GDM1 (cell line): ENCODE measurements at places on chromosomes 1 and 21.

GRCh38 chr1:26109229-26110164 lies 2.1 kb upstream of the PDIK1L start:
- no peak for DNase-seq

DNA sequence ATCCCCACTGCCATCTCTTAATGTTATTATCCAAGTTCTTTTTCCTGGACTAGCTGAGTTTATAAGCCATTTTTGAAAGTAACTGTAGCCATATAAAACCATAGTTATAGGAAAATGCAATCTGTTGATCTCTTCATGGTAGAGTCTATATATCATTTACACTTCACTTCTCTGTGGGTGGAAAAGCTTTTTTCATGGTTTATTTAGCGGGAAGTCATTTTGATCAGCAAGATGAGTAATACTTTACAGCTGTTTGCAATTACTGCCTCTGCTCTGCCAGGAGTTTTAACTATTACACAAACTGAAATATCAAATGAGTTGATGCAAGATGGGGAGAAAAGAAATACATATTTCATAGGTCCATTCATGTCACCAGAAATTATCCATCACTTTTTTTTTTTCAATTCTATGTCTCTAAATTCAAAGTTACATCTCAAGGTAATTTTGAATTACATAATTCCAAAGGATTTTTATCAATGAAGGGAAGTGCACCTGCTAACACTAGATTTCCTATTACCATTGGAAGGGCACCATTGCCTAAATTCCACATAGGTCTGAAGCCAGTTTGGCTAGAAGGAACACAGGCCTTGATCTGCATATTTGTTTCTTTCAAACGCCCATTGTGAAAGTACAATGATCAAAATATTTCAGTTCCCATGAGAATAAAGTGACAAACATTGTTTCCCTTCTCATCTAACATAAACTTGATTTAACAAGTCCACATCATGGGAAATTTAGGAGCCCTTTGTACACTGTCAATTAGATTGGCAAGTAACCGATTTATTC lies 296.7 kb downstream of the ZNF326 start:
- DNase-seq = no peak

DNA sequence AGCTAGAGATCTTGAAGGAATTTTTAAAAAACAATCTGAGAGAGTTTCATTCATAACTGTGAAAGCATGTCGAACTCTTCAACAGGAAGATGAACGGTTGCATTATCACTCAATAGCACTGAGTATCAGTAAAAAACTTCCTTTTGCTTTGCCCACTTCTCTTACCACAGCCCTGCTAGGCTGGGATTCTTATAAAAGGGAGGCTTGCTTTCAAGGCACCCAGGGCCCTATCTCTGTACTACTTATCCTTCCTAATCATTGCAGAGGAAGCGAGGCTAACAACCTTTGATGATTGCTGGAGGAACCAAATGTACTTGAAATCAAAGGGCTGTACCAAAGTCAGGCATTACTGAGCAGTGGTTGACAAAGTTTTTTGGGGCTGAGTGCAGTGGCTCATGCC lies 71.2 kb downstream of the SNRPE start:
- no peak for DNase-seq

- DNase-seq = no peak
Measured at GRCh38 chr1:87362063-87362833, 33.6 kb downstream of the LMO4 start.

DNA sequence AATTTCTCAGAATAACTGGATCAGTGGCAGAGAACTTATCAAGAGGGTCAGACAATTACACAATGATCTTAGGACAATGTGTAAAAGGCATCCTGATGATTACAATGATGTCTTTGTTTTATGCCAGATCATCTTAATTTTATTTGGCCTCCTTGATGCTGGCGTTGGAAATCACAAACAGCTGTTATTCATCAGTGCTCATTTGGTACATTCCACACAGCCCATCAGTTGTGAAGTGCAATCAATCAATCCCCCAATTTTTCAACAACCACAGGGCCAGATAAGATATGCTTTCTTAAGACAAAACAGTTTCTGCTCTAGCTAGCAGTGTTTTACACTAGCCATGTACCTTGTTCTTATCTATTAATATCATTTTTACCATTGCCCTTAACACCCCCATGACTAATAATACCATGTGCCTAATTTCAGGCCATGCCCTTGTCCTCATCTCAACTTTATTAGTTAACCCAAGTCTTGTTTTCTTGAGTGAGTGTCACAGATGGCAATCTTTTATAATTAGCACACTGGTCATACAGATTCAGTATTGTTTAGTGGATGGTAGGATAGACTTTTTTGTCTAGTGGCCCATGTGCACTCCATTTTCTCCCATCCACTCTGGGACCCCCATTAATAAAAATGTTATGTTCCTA lies 40.8 kb upstream of the COL24A1 start:
- DNase-seq = no peak

DNA sequence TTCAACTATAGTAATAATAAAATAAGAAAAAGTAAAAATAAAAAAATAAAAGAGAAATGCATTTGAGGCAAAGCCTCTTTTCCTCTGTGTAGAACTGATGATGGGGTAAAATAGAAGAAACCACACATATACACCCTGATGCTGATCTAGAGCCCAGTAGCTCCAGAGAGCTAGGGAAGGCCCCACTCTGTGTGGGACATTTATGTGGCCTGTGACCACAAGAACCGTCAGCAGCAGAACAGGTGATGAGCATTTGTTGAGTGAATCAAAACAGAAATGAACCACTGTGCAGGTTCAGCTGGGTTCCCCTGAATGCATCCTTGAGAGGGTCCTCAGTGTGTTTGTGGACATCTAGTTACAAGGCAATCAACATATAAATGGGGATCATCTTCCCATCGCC lies 221.8 kb upstream of the HOOK1 start:
- no peak for DNase-seq

- DNase-seq = no peak
Measured at GRCh38 chr1:81540216-81540615, 260.5 kb upstream of the ADGRL2 start.

GRCh38 chr1:4585216-4585615 lies 69.2 kb upstream of the AJAP1 start:
- no peak for DNase-seq

DNA sequence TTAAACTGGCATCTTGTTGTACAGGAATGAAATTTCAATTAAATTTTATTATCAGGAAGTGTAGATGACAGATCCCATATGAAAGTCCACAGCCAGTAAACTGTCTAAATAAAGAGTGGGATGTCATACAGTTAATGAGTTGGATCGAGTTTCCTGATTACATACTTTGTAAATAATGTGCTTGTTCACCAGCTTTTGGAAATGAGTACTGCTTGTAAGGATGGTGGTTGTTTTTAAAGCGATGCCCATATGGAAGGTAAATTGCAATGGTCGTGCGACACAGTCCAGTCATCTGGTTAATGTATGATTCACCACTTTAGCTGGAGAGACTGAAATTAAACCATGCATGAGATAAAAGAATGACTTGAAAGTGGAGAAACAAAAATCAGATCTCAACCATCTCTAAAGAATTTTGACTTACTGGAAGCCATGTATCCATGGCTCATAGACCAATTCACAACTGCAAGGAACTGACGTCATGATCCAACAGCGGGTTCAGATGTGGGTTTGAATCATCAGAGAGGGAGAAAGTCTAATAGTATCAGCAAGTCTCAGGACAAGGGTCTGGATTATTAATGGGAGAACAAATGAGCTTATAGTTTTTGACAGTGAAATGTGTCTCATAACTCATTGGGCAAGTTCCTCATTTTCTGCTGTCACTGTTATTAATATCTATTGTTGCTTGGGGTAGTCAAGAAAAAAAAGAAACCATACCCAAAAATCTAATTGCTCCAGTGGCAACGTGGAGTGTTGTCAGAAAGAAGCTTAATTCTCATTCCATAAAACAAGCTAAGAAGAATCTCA lies 49.0 kb downstream of the MAP10 start:
- DNase-seq = no peak

DNA sequence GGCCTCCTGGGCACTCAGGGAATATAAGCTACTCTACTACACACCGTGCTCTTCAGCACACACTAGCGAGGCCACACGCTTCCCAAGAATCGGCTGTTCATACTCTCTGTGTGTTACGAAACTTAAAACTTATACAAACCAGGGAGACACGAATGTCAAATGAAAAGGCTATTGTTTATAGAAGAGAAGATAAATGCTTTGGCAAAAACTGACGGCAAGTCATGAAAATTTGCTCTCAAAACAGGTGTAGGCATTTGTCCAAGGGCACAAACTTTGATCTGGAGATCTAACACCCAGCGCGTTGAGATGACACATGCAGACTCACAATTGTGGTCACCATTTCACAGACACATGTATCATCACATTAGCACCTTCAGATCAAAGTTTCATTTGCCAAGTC lies 46.1 kb downstream of the USP48 start:
- no peak for DNase-seq

DNA sequence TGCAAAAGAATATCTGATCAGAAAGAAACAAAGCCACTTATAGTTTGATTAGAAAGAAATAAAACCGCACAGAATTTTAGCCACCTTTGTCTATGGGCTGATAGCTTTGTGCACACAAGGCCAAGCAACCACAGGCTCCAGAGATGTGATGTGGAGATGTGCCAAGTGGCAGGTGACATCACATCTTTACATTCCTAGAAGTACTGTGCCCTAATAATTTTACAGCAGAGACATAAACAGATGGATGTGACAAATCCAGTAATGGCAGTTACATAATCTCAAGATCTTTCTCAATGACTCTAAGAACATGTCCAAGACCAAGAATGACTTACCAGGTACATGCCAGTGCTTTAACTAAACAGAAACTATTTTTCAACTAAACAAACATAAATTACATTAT lies 159.5 kb downstream of the LTN1 start:
- DNase-seq = no peak

DNA sequence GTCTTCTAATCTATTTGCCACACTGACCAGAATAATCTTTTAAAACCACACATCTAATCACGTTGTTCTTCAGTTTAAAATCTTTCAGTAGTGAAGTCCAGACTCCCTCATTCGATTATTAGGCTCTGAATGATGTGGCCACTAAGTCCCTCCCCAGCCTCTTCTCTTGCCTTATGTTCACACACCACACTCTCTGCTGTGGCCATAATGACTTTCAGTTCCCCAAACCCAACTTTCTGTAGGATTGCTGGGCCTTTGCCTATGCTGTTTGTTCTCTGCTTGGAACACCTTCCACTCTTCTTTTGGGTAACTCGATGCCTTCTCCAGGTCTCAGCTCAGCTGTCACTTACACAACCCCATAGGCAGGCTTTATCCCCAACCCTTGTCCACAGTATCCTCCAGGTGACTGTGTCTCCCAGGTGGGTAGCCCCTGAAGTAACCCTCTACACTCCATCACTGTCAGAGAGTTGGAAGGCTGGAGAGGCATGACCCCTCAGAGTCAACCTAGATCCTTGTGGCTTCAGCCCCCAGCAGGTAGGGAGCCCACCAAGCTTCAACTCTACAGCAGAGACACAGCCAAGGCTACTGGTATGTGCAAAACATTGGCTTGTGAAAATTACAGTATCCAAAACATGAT lies 8.4 kb upstream of the SLC37A1 start:
- no peak for DNase-seq

DNA sequence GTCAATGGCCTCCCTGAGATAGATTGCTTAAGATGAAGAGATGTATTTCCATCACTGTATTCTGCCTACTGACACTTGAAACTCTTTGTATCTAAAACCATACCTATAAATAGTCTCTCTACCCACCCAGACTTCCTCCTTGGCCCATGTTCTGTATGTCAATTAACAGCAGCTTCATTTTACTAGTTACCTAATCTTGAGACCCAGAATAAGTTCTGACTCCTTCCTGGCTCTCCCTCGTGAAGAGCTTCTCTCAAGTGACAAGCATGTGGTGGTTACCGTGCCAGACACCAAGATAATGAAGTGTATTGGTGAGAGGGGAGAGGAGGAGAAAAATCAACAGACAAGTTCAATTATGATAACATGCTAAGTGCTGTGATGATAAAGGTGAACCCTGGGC lies 128.8 kb upstream of the RAVER2 start:
- DNase-seq = no peak

DNA sequence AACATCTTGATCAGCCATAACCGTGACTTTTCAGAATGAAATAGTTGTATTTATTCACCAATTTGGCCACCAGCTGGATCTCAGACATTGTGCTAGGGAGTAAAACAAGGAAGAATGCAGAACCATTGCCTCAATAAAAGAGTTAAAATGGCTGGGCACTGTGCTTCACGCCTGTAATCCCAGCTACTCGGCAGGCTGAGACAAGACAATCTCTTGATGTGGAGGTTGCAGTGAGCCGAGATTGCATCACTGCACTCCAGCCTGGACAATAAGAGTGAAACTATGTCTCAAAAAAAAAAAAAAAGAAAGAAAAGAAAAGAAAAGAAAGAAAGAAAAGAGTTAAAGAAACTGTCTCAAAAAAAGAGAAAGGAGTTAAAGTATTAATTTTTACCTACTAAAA lies 199.5 kb downstream of the TPR start:
- DNase-seq = no peak
